ENCODE measurements at places on chromosomes 1 and 21.

GRCh38 chr1:59805554-59805953, 9.2 kb upstream of the HOOK1 start:
- DNase-seq, result no peak

DNA sequence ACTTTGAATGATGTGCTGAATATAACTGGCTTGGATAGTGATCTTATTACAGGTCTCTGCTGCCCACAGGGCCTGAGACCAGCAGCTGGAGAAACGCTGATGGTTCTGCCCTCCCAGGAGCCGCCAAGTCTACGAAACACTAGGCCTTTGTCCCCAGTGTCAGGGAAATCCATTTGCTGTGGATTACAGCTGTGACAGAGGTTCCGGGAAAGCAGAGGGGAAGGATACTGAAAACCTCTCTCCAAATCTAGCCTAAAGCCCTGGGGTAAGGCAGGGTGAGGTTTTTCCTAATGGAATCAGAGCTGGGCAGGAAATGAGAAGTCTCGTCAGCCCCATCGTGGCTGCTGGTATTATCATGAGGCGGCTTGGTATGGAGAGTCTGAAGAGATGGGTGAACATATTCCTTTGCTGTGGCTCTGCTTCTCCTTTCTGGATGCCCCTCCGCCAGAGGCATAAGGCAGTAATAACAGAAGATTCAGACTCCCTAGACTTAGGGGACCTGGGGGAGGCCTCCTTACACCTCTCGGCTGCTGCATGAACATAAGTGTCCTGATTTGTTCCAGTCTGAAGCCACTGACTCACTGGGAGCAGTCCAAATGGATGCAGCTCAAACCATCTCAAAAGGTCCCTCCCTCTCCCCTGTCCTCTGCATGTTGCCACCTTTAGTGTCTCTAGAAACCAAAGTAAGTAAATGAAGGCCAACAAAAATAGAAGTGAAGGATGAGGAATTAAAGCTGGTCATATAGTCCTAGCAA, 48.1 kb downstream of the PHC2 start:
- no peak for DNase-seq

- no peak for DNase-seq
These were observed 25.2 kb downstream of the TP73 start for GRCh38 chr1:3677484-3677883.

DNA sequence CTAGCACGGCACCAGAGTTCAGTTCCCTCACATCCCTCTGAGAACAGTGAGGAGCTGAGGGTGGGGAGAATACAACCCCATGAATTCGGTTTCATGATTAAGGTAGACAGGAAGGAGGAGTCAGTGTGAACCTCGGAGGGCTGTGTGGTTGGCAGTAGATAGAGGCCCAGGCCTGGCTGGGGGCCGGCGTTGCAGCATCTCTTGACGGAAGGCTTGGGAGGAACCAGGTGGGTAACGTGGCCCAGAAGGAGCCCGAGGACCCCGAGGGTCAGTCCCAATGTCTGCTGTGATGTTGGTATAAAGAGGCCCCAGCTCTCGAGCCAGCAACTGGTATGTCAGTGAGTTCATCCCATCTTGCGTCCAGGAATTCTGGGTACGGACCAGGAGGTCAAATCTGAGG, 5.5 kb downstream of the PPOX start:
- no peak for DNase-seq

GRCh38 chr1:70290218-70290617, 64.3 kb downstream of the ANKRD13C start:
- peak; percentile 13 for DNase-seq

DNA sequence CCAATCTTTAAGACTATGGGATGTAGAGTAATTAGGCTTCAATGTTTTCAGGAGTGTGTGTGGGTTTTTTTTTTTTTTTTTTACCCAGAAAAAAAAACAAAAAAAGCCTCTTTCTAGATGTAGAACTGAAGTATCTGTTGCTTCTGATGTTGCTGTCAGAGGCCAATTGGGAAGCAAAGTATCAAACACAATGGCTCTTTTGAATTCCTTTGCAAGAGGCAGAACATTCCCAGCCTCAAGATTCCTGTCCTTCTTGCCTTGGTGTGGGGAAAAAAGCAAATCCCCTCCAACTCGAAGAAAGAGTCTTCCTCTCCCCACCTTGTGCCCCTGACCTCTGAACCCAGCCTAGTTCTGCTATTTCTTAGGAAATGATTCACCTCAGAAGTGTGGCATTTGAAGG, 55.4 kb upstream of the LMO4 start:
- no peak for DNase-seq

DNA sequence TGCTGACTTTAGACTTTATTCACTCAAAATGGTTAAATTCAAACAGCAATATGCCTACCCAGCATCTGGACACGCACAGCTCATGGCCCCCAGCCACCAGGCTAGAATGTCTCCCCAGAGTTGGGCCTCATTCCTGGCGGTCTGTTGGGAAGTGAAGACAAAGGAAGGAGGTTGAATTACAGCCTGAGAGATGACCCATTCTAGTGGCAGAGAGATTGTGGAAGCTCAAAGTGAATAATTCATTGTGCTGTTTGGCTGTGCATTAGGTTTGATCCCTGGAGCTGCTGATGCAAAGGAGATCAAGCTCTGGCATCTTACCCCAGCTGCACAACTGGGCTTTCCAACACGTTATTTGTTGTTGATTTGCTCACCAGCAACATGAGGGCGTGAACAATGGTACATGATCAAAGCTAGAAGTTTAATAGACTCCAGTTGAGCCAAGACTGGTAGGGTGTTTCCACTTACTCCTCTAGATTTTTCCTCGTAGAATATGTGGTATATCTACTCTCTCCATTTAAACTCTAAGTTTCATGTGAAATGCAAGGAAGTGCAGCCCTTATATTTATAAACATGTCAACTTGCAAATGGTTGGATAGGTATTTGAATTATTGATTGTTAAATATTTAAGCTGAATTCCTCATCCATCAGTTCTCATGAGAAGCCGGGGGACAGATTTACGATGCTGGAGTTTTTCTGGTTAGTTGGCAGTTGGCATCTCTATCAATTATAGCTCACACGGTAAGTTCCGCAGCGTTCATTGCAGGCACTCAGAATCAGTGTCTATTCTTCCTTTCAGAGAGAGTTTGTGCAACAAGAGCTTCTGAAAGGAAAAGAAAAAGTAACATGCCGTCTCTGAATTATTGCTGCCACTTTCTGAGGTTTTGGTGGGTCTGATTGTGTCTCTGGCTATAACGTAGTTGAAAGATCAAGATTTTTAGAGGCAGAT, 222.7 kb downstream of the TM2D1 start:
- DNase-seq, result peak; percentile 25

All from fibroblast of skin of abdomen (primary cell).